ENCODE measurements at places on chromosomes 12 and 14.

DNA sequence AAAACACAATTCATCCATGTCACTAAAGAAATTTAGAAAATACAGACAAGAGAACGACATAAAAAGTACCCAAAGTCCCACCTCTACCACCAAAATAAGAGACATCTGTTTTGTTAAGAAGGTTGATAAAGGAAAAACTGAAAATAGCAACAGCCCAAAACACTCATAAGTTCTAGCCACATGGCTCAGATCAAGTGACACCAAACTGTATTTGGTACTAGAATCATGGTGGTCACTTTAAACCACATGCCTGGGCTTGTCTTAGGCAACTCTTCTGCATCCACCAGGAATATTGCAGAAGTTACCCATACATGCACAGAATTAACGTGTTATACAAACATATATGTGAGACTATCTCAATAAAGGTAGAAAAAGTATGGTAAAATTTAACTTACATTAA, 78.2 kb upstream of the GTF2A1 start:
- no peak for DNase-seq

DNA sequence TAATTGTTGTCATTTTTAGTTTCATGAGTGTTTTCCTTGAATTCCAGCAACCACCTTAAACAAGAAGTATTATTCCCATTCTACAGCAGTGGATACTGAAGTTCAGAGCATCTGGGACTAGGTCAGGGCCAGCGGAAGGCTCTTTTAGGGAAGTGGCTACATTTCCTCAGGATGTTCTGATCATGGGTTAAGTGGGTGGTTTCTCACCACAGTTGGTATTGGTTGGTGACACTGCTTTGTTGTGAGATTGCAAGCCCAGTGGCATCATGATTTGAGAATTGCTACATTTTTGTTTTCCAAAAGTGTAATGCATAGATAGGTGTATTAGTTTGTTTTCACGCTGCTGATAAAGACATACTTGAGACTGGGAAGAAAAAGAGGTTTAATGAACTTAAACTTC, 47.1 kb downstream of the SYNE2 start:
- DNase-seq = no peak

GRCh38 chr14:72539661-72540315, 354.1 kb downstream of the DPF3 start:
- DNase-seq = no peak

DNA sequence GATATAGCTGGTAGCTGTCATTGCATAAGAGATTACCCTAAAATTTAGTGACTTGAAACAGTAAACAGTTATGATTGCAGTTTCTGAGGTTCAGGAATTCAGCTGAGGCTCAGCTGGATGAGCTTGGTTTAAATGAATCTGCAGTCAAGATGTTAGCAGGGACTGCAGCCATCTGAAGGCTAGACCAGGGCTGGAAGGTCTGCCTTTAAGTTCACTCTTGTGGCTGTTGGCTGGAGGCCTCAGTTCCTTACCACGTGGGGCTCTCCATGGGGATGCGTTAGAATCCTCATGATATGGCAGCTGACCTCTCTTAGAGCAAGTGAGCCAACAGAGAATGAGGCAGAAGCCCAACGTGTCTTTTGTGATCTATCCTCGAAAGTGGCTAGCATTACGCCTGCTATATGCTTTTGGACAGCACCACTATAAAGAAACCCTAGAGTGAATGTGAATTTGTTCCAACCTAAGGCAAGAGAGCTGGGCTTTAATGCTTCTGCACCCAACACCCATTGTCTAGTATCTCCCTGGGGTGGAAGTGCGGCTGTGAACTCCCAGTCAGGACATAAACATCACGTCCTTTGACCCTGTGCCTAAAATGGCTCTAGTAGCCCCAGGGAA, 26.0 kb downstream of the HSPB8 start:
- no peak for DNase-seq

DNA sequence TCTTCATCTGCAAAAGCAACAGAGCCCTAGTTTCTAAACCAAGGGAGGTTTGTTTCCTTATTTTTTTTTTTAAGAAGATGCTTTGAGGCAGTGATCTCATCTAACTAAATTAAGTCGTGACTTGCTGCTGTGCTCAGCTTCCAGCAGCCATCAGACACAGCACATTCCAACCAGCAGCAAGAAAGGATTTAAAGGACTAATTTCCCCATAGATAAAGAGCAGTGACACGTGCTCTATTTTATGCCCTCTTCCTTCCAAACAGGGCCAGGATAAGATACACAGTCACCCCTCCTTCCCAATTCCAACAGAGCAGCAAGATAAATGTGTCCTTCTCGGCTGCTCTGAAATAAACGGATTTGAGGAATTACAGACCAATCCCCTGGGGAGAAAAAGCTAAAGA, 81.7 kb downstream of the PRKAB1 start:
- no peak for DNase-seq

GRCh38 chr12:20099395-20100183, 268.7 kb upstream of the PDE3A start:
- no peak for DNase-seq

- no peak for DNase-seq
Observed at GRCh38 chr12:14846042-14846587, 2.8 kb upstream of the ART4 start.

- DNase-seq = no peak
Observed at GRCh38 chr12:57609101-57609780, 2.0 kb upstream of the ARHGEF25 start.

DNA sequence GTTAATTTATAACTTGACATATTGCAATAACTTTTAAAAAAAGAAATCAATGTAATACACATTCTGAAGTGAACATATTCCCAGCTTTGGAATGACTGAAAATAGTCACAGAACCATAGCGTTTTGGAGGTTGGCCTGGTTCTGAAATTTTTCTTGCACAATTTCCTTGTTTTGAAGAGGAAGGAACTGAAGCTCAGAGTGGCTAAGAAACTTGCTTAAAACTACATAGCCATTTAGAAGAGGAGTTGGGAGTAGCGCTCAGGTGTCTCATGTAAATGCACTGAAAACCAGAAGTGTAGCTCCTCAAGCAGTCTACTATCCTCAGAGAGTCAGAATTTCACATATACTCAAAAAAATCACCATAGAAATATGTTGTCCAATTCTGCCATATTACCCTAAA, 41.2 kb downstream of the SLC38A1 start:
- no peak for DNase-seq
